NCI-H2171 (cell line): ENCODE measurements at places on chromosomes 3 and 15.

- DNase-seq: no peak
Measured at GRCh38 chr3:47825590-47825989, 22.7 kb downstream of the DHX30 start.

- DNase-seq: no peak
Measured at GRCh38 chr15:51793521-51794305, 35.7 kb upstream of the TMOD3 start.

DNA sequence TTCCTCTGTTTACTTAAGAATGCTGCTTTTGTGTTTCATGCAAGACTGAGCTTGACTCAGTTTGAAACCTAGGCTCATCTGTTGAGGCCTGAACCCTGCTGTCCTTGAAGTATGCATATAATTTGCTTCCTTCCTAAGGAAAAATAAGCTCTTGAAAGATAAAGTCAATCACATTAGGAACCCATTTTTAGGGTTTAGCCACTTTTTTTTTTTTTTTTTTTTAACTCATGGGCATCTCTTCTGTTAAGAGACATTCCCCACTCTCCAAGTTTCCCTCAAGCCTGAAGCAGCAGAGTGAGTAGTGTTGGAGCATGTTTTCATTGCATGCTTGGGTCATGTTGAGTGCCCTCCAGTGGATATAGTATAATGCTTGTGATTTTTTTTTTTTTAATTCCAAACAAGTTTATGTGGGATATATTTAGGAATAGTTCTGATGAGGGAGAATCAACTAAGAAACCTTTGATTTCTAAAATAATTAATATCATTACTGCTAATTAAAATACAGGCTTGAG lies 3.6 kb downstream of the CTNNB1 start:
- DNase-seq: no peak

DNA sequence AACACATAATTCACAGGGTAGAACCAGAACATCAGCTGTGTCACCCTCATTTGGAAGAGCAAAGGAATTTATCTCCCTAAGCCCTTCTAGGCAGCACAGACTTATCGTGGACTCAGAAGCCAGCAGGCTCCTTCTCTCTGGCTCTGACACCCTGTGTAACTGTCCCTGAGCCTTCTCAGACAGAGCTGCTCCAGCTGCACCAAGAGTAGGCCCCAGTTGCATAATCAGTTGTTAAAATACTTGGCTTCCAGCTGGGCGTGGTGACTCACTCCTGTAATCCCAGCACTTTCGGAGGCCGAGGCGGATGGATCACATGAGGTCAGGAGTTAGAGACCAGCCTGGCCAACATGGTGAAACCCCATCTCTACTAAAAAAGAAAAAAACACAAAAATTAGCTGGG lies 49.4 kb upstream of the ACVR2B start:
- DNase-seq: no peak
